ENCODE measurements at places on chromosomes 7 and 10.

GRCh38 chr7:101922631-101923601 is 105.5 kb downstream of the CUX1 start:
- no peak for DNase-seq

GRCh38 chr10:84302223-84302622 is 26.2 kb upstream of the CCSER2 start:
- no peak for DNase-seq

GRCh38 chr7:100049441-100050291 is at the start of gene ZSCAN21:
Gene ZSCAN21 (plus strand): TSS chr7:100049774. CDS start chr7:100057007, 7,233 bp downstream.
- DNase-seq: peak; percentile 83

DNA sequence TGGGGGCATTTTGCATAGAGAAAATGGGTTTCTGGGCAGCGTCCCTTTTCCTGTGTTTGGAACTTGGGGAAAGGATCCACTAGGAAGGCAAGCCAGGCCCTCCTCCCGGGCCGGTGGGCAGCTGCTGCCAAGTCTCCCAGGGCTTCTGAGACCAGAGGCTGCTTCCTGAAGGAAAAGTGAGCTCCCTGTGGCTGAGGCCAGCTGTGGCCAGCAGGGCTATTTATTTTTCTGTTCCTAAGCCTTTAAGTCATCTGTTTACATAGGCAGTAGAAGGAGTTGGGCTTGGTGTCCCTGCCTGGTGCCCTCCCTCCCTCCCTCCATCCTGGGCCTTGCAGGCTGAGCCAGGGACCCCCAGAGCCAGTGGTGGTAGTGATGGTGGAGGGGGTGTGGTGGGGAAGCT is 70.5 kb upstream of the COL13A1 start:
- no peak for DNase-seq

DNA sequence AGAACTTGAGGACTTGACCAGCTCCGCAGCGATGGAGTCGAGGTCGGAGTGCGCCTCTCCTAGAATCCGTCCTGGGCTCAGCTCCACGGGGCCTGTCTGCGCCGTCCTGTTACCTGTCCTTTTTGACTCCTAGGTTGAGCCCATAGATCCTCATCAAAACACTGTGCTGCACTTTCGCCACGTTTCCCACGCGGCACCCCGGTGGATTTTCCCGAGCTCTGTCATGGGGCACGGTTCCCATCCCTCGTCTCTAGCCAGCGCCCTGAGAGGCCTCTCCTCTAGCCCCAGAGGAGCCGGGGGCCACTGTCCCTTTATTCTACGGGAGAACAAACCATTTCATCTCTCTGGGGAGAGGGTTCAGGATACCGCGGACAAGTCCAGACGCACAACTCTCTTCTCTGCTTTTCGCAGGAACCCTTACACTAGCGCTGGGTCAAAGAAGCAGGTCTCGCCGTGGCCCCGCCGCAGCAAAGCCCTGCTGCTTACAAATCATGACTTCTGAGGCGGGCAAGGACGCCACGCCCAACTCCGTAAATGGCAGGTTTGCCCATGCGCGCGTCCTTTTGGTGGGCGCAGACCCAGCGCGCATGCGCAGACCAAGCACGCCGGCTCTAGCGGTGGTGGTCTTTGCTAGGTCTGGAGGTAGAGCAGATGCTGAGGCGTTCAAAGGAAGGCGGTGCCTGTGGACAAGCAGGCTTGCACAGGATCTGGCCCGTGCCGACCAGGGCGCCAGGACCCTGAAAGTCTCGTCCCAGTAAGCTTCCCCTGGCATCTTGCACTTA is 10.3 kb upstream of the ANKRD7 start:
- peak; percentile 63 for DNase-seq

- DNase-seq: no peak
Observed at GRCh38 chr10:49404321-49404878, 8.5 kb upstream of the DRGX start.

- DNase-seq: no peak
Observed at GRCh38 chr7:142602756-142603155, 146.5 kb upstream of the PRSS1 start.

- no peak for DNase-seq
Observed at GRCh38 chr7:24975644-24976260, 4.2 kb downstream of the OSBPL3 start.

Measured in naive B cell (primary cell).